ENCODE measurements at places on chromosomes 2 and 18. TPM values are rescaled to one million over a fixed set of nuclear protein-coding genes. Genes with fewer than 3 reads are reported as not detected.
A peak's percentile ranks its signal among the peaks of the same experiment; 100 is the strongest.

The CNTNAP5 gene
- not detected for polyA plus RNA-seq

- DNase-seq, result no peak
These were observed 83.6 kb downstream of the FHOD3 start for GRCh38 chr18:36381075-36381474.

The SLC39A6 gene
- 84.6 TPM for polyA plus RNA-seq

DNA sequence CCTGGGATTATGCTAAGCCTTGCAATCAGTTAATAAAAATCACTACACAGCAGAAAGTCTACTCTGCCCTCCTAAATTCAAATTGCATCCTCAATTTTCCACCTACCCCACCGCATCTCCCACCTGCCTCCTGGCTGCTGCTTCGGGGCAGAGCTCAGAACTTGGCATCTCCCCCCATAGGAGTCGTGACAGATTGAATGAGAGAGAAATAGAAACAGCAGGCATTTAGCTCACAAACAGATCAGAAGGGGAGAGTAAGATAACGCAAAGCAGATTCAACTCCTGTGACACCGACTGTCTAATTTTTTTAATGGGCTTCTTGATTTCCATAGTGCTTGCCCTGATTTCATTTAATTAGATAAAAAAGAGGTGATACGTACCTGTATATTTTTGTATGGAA is 24.7 kb upstream of the LRRC30 start:
- no peak for DNase-seq

GRCh38 chr18:68803356-68803755 is 5.5 kb downstream of the CCDC102B start:
- DNase-seq, result peak; percentile 27

GRCh38 chr2:161166538-161167409 is 6.5 kb downstream of the TANK start:
- no peak for DNase-seq

The RNF25 gene
- 49.4 TPM for polyA plus RNA-seq

DNA sequence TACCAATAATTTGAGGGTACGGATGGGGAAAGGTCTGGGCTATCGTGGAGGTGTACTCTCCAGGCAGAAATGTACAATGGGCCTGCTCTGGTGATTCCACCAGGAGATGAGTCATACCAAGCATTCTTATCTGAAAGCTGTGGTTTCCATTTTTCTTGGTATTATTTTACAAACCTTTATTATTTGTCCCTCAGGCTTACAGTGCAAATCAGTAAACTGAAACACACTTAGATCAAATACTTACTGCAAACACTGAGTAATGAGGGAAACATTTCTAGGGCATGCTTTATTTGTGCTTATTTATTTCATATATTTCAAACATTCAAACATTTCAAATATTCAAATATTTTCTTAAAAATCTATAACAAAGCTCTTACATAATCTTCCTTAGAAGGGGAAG is 319.8 kb downstream of the RND3 start:
- no peak for DNase-seq

The DSG4 gene
- not detected for polyA plus RNA-seq

The DSEL gene
- polyA plus RNA-seq, result 24.2 TPM

The MYL1 gene
- polyA plus RNA-seq, result 0.14 TPM

DNA sequence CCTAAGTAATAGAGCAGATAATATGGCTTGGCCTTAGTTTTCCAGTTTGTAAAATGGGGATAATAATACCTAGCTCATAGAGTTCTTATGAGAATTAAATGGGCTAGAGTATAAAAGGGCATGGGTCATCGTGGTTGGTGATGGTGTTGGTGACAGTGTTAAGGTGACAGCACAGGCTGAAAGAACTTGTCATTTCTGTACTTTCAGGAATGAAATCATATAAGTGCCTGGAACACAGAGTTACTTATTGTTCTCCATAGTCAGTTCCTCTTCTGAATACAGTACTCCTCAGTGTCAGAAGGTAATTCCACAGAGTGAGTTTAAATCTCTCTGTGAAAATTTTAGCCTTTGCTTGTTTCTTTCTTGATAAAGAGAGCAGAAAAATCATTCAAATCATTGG is 42.4 kb downstream of the KIF5C start:
- DNase-seq, result no peak

Data from right renal cortex interstitium (tissue), 3 donors.